Left kidney (tissue), 8 donors: ENCODE measurements at places on chromosomes 7 and 10. TPM values are rescaled to one million over a fixed set of nuclear protein-coding genes. Genes with fewer than 3 reads are reported as not detected.

HELLS gene
- polyA plus RNA-seq = 63.7 TPM

ZP3 gene
- polyA plus RNA-seq = 3.3 TPM

TMEM72 gene
- 68.0 TPM for polyA plus RNA-seq

CYP2E1 gene
- polyA plus RNA-seq = 2.8 TPM

ACSM6 gene
- polyA plus RNA-seq = 0.86 TPM

HMX2 gene
- 0.75 TPM for polyA plus RNA-seq

SPDYE2 gene
- polyA plus RNA-seq = 14.8 TPM

NAT16 gene
- not detected for polyA plus RNA-seq

PWWP2B gene
- 5.4 TPM for polyA plus RNA-seq

LRRC4 gene
- 5.8 TPM for polyA plus RNA-seq
